ENCODE measurements at places on chromosomes 1 and 21.

DNA sequence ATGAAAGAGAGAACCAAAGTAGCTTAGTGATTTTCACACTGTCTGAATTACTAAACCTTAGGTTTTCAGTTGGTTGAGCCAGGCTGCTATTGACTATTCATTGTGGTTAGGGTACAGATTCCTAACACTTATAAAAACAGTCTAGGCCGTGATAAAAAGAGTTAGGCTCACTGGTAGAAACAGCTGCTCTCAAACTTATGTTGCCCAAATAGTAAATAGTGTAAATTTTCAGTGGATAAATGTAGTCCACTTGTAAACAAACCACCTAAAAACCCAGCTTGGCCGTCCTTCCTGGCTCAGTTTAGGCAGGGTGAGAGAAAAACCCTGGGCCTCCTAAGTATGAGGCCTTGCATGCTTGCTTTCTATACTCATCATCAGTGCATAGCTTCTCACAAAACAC, 34.9 kb downstream of the ARID1A start:
- no peak for DNase-seq

DNA sequence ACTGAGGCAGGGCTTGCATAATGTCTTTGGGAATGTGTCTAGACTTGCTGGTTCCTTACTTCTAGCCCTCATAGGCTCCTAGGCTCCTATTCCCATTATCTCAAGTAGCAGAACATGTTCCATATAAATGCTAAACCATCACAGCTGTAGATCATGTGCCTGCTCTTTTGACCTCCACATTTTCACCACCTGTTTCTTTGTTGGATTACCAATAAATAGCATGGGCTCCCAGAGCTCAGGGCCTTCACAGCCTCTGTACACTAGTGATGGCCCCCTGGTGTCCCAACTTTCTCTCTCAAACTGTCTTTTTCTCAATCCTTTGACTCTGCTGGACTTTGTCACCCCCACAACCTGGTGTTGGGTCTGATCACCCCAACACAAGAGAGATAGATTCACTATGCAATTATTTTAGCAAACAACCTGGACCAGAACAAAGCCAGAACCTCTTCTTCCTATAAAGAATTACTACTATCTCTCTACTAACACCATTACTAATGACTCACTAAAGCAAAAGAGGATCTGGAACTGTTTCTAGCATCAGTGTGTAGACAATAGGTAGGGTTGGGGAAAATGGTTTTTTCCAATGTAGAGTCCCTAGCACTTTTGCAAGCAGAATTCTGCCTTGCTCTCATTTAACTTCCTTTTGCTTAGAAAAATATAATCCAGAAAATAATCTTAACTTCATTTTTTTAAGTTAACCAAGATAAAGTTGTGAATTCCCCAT, 51.7 kb downstream of the WLS start:
- DNase-seq: no peak

- no peak for DNase-seq
Measured at GRCh38 chr21:40345711-40346321, 478.6 kb downstream of the PCP4 start.

GRCh38 chr1:26094076-26094669, 17.5 kb upstream of the PDIK1L start:
- DNase-seq: no peak

GRCh38 chr21:33968080-33968994, 52.7 kb upstream of the ATP5PO start:
- peak; percentile 66 for DNase-seq

DNA sequence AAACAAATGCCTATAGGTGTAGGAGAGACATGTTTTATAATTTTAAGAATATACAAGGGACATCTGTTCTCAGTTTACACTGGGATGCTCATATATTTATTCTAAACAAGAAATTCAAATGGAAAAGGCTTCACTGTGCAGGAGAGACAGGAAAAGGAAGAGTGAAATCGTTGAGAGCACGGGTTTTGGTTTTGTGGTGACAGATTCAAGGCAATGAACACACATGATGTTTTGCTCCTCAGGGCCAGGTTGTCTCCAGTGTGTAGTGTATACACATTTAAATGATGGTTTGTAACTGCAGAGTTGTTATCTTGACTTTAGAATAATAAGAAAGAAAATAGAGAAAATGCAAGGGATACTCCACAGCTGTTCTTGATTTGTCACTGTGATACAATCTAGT, 73.7 kb downstream of the S1PR1 start:
- DNase-seq: peak; percentile 12

- DNase-seq: peak; percentile 51
Measured at GRCh38 chr1:113768916-113769600, 9.8 kb upstream of the PHTF1 start.

DNA sequence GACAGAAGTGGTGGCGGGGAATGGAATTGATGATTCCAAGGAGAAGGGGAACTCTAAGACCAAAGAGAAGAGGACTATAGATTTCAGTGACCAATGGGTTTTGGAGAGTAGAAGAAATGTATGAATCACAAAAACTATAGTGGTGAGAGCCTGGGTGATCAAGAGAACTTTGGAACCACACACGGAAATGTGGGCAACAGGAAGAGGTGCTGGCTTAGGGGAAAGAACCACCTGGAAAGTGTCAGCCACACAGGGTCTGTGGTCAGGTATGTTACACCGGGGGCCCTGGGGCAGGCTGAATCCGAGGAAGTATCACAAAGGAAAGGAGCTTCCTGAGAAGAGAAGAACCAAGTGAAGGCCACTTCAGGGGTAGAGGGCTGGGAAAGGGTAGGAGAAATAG, 11.5 kb upstream of the CHIA start:
- DNase-seq: no peak

GRCh38 chr1:33347650-33347992, 26.7 kb upstream of the A3GALT2 start:
- no peak for DNase-seq

DNA sequence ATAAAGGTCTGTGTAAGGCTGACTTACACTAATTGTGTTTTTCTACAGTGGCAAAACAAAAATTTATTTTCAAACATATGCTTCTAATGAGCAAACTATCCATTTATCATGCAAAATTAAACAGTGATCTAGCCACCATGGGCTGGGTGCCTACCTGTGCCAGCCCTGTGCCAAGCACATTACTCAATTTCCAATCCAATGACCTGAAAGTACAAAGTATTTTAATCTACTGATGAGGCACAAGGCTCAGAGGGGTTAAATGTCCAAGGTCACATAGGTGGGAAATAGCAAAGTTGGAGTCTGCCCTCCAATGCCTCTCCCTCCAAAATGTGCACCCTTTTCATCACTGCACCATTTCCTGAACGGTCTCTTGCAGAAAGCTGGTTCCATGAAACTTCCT, 279.1 kb upstream of the FMN2 start:
- DNase-seq: no peak

- no peak for DNase-seq
Measured at GRCh38 chr21:35303085-35303484, 254.0 kb upstream of the RUNX1 start.

GRCh38 chr1:230230948-230231773, 164.1 kb downstream of the GALNT2 start:
- no peak for DNase-seq

- DNase-seq: no peak
Measured at GRCh38 chr1:153395136-153395685, 4.3 kb upstream of the S100A8 start.

GRCh38 chr1:171389171-171389570, 75.2 kb downstream of the FMO4 start:
- no peak for DNase-seq

GRCh38 chr1:176878750-176879536, 285.6 kb downstream of the ASTN1 start:
- DNase-seq: peak; percentile 92
